NCI-H2107 (cell line): ENCODE measurements at places on chromosomes 11 and 22.

GRCh38 chr11:78470861-78471442, 53.3 kb upstream of the GAB2 start:
- DNase-seq, result no peak

GRCh38 chr22:38317995-38318715, 922 bp upstream of the CSNK1E start:
- DNase-seq, result no peak

- no peak for DNase-seq
These were observed 141.1 kb downstream of the RCN1 start for GRCh38 chr11:32231909-32232493.

GRCh38 chr11:65551572-65552387, 6.4 kb downstream of the LTBP3 start:
- DNase-seq, result no peak

GRCh38 chr11:133945087-133945974, 11.4 kb downstream of the IGSF9B start:
- no peak for DNase-seq

DNA sequence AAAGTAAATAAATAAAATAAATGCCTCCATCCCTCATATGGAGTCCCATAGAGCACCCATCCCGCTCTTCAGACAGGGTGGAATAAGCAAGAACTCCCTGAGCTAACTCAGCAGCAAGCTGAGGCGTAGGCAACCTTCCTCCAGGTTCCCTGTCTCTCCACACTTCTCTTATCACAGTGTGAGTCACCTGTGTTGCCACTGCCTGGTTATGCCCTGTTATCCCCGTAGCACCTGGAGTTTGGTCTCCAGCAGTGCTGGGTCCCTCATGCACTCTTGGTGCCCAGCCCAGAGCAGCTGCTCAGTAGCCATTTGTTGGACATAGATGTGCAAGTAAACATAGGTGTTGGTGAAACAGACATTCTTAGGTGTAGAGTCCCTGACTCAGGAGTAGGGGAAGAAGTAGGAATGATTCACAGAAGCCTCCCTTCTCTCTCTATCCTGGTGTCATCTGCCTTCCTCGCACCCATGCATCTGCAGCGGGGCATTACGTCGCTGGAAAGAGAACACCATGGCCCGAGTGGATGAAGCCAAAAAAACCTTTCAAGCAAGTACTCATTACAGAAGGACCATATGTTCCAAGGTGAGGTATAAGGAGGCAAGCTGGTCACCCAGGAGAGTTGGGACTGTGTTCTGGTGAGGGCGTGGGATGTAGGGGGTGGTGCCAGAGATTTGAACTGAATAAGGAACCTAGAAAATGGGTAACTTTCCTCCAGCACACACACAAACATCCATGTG, 56.0 kb downstream of the PISD start:
- DNase-seq, result no peak

DNA sequence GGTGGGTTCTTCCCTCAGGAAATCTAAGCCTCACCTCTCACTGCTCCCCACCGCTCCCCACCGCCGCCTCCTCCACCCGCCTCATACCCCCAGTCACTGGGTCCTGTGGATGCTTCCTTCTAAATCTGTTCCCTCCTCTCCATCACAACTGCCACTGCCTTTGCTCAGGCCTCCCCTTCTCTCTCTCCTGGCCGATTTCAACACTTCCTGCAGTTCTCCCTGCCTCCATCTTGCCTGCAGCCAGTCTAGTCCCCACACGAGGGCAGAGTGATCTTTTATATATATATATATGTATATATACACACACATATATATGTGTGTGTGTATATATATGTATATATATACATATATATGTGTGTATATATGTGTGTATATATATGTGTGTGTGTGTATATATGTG, 27.8 kb downstream of the CREB3L1 start:
- DNase-seq, result no peak

- DNase-seq, result no peak
These were observed 9.6 kb upstream of the MOB2 start for GRCh38 chr11:1496091-1496760.

DNA sequence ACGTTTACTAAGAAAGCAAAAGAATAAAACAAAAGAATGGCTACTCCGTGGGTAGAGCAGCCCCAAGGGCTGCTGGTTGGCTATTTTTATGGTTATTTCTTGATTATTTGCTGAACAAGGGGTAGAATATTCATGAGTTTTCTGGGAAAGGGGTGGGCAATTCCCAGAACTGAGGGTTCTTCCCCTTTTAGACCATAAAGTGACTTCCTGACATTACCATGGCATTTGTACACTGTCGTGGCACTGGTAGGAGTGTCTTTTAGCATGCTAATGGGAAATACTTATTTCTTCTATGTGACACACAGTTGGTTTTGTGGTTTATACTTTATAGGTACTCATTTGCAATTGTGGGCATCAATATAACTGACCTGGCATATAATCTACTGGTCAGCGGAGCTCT, 56.3 kb downstream of the SLN start:
- DNase-seq, result no peak

GRCh38 chr22:23237841-23238240, 57.5 kb downstream of the BCR start:
- no peak for DNase-seq

DNA sequence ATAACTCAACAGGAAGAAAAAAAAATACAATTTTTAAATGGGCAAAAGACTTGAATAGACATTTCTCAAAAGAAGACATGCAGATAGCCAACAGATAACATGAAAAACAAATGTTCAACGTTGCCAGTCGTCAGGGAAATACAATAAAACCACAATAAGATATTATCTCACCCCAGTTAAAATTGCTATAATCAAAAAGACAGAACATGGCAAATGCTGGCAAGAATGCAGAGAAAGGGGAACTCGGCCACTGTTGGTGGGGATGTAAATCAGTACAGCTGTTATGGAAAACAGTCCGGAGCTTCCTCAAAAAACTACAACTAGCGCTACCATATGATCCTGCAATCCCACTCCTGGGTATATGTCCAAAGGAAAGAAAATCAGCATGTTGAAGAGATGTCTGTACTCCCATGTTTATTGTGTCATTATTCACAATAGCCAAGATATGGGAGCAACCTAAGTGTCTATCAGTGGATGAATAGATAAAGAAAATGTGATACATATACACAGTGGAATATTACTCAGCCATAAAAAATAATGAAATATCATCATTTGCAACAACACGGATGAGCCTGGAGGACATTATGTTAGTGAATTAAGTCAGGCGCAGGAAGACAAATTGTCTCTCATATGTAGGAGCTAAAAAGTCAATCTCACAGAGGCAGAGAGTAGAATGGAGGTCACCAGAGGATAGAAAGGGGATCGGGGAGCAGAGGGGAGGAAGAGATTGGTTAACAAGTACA, 12.2 kb upstream of the CYTH4 start:
- DNase-seq, result no peak

GRCh38 chr11:72908032-72908676, 93.9 kb downstream of the ATG16L2 start:
- no peak for DNase-seq

GRCh38 chr22:48372390-48372789, 1455.3 kb downstream of the BRD1 start:
- no peak for DNase-seq

GRCh38 chr11:88447281-88447680, 109.7 kb upstream of the CTSC start:
- DNase-seq, result no peak

DNA sequence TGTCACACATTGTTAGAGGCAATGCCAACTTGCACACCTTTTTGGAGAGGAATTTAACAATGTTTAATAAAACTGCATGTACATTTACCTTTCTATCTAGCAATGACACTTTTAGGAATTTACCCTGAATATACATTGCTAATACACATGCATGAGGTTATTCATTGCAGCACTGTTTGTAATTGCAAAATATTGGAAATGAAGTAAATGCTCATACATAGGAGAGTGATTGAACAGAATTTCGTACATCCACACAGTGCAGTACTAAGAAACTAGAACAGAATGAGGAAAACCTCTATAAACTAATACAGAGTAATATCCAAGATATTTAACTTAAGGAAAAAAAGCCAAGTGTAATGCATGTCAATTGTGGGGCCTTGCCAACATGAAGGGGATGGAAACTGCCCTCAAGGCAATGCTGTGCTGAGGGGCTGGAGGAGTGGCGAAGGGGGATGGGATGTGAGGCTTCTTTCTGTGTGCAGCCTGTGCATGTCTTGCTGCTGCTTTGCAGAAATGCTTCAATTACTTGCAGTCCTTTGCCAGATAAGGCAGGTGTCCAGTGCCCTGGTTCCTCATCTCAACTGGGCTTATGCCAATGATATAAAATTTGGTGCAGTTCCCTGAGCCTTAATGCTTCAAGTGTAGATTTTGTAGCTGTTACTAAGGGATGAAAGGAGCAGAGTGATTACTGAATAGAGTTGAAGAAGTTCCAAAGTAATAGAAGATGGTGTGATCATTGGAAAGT, 96.1 kb downstream of the GRIA4 start:
- no peak for DNase-seq

DNA sequence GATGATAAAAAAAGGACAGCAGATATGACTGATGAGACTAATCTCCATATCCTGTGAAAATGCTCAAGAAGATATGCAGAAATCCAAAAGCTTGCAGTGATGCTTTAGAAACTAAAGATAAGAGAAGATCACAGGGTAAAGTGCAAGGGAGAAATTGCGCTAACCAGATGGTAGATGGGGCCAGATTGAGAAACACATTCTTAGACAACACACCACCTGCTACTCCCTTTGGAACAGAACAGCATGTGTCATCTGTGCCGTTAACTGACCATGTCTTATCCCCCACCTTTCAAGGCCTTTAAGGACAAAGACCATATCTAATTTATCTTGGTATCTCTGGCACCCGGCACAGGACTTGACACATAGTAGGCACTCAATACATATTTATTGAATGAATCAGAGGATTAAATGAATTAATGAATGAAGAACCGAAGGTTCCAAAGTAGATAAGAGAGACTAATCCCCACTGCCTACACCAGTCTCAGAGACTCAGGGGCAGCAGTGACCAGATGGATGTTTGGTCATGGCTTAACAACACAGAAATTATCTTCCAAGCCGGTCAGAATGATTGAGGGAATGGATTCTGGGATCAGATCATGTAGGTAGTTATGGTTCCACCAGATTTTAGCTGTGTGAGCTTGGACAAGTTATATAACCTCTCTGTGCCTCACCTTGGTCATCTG, 12.3 kb upstream of the P2RY2 start:
- no peak for DNase-seq

- DNase-seq, result no peak
These were observed 10.8 kb downstream of the PPFIBP2 start for GRCh38 chr11:7524462-7525235.

DNA sequence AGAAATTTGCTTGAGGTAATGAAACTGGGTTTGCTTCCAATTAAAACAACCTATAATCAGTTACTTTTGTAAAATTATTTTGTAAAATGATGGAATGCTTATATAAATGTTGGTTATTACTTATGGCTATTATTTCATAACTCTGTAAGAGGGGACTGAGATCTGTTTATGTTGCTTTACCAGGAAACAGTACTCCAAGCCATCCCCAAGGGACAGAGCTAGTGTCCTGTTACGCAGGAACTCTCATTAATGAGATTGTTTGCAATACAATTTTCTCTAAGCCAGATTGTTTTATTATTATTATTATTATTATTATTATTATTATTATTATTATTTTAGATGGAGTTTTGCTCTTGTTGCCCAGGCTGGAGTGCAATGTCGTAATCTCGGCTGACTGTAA, 2.3 kb upstream of the NOX4 start:
- no peak for DNase-seq

GRCh38 chr11:1242289-1242688, 19.4 kb downstream of the MUC5B start:
- DNase-seq, result no peak

- no peak for DNase-seq
These were observed 14.5 kb upstream of the CLMP start for GRCh38 chr11:123209591-123209990.
